ENCODE measurements at places on chromosomes 1 and 21.
A peak's percentile ranks its signal among the peaks of the same experiment; 100 is the strongest.

GRCh38 chr21:25934130-25934529, 199.4 kb downstream of the GABPA start:
- DNase-seq = no peak

GRCh38 chr1:213779228-213779627, 208.5 kb upstream of the PROX1 start:
- no peak for DNase-seq

DNA sequence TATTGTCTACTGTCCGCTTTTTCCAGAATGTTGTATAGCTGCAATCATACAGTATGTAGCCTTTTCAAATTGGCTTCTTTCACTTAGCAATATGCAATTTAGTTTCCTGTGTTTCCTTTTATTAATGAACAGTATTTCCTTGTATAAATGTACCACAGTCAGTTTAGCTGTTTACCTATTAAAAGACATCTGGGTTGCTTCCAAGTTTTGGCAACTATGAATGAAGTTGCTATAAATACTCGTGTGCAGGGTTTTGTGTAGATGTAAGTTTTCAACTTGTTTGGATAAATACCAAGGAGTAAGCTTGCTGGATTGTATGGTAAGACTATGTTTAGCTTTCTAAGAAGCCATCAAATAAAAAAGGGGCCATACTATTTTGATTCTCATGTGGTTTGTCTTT, 24.4 kb upstream of the KCNJ6 start:
- no peak for DNase-seq

- no peak for DNase-seq
These were observed 13.6 kb upstream of the NDC1 start for GRCh38 chr1:53851571-53852285.

DNA sequence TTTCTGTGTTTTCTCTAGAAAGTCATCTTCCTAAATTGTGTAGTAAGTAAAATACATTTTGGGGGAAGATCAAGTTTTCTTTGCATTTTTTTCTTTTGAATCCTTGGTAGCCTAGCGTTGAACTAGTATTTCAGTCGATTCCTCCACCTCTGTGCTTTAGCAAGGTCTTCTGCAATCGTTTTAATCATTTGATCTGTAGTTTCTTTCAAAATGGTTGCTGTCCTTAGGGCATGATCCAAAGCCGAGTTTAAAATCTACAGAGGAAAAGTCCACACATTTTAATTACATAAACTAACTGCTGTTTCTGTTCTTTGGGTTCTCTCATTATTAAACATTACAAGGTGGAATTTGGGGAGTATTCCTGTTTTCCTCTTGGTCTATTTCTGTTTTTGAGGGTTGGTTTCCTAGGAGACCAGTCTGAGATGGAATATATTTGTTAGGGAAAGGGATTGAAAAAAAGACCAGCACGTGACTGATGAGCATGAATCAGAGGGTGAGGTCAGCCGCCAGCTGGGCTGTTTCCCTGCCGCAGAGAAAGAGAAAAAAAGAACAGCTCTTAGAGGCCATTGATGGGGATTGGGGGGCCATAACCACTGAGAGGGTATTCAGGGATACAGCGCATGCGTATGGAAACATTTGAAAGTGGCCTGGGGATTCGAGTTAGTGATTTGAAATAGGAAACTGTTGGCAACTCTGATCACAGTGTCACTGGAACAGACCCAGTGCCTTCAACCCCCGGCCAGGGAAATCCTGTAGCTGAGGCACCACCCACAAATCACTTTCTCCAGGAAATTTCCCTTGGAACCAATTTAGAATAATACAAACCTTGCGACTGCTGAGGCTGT, 40.6 kb downstream of the AKNAD1 start:
- no peak for DNase-seq

DNA sequence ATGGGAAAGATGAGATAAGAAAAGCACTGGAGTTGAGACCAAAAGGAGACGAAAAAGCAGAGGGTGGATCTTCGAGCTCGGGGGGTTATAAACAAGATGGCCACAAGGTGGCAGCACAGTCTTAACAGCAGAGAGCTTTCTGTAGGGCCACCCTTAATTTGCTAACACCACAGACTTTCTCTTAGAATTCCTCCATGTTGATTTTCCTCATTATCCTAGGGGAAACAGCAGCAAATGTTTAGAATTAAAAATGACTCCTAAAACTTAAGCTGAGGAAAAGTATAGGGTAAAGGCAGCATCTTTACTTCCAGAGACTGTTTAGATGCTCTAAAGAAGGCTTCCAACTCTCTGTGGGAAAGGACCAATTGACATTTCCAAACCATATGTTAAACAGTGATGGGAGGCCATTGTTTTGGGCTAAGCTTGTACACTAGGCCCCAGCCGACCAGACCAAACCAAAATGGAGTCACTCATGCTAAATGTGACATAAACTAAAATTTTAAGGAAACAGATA, 2.5 kb upstream of the APOBEC4 start:
- peak; percentile 72 for DNase-seq

GRCh38 chr1:21497466-21498061, 11.7 kb upstream of the ALPL start:
- DNase-seq = no peak

- DNase-seq = no peak
These were observed 15.6 kb upstream of the ACADM start for GRCh38 chr1:75708910-75709309.

GRCh38 chr1:115123116-115123515, 33.8 kb upstream of the TSPAN2 start:
- no peak for DNase-seq

DNA sequence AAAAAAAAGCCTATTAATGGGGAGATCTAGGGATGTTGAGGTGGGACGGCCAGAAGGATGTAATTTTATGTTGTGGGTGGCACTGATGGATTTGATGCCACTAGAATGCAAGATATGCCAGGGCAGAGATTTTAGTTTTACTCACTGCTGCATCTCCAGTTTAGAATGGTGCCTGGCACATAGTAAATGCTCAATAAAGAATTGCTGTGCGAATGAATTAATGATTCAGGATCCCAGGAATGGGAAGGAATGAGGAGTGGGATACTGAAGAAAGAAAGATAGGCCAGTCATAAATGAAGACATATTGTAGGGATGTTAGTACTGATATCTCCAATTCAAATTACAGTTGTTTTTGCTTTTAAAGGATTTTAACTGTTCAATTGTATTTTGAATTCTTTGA, 72.6 kb downstream of the CAMTA1 start:
- no peak for DNase-seq

Measured in CD4-positive, alpha-beta T cell treated with Interleukin-10 for 1 hour (primary cell).